ENCODE measurements at places on chromosomes 6 and 20. TPM values are rescaled to one million over a fixed set of nuclear protein-coding genes. Genes with fewer than 3 reads are reported as not detected.

The BPIFB2 gene
- 0.09 TPM for total RNA-seq

DNA sequence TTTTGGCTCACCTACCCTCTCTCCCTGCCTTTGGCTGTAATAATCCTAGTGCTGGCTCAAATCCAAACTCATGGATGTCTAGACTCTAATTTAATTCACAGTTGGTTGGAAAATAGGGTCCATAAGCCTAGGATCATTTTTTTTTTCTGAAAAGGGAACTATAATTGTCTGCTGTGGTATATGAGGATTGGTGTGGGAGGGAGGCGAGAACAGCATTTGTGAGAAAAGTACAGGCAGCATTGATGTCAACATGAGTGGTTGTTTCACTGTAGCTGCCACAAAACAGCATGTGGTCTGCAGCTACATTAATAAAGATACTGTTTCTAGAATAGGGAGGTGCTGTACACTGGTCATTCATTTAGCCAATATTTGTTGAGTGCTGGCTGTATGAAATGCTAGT is 18.6 kb upstream of the POLR1H start:
- DNase-seq, result no peak

GRCh38 chr6:25537349-25538018 is 114.5 kb upstream of the SCGN start:
- DNase-seq, result no peak

The EPB41L1 gene
- total RNA-seq, result 38.1 TPM

- DNase-seq, result no peak
These were observed 15.9 kb downstream of the NDUFAF5 start for GRCh38 chr20:13800728-13801134.

GRCh38 chr20:35108921-35109320 is 16.3 kb upstream of the TRPC4AP start:
- no peak for DNase-seq

GRCh38 chr6:82589509-82590206 is 226.0 kb downstream of the TPBG start:
- DNase-seq, result peak; percentile 23

- DNase-seq, result no peak
These were observed 129.5 kb downstream of the FOXC1 start for GRCh38 chr6:1739220-1739619.

- DNase-seq, result no peak
These were observed at the start of gene ERVFRD-1 for GRCh38 chr6:11110921-11111768. Gene ERVFRD-1, minus strand, starts transcription at chr6:11111725. Its CDS starts 6,415 bp downstream, at chr6:11105310.

The TTBK1 gene
- total RNA-seq, result 0.66 TPM

GRCh38 chr20:32231245-32231644 is 23.6 kb downstream of the POFUT1 start:
- DNase-seq, result no peak

The TDP2 gene
- total RNA-seq, result 43.5 TPM

The SUMO4 gene
- 0.73 TPM for total RNA-seq

The HMGN3 gene
- total RNA-seq, result 151 TPM

Data from WTC11 (cell line).